ENCODE measurements at places on chromosomes 2 and 18.

DNA sequence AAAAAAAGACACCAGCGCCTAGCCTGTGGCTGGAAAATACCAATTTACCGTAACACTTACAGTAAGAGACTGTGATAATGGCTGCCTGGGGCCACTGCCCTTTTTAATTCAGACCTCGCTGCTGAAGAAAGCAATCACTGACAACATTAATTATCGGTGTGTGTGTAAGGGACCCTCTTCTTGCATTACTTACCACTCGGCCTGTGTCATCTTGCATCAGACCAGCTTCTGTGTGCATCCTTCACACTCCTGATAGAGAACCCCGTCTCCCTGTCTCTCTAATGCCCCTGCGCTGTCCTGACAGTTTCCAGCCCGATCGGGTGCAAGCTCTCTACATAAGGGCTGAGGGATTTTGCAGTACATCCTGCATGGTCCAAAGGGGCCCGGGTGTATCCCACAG lies 124.4 kb downstream of the ZNF516 start:
- DNase-seq = no peak

DNA sequence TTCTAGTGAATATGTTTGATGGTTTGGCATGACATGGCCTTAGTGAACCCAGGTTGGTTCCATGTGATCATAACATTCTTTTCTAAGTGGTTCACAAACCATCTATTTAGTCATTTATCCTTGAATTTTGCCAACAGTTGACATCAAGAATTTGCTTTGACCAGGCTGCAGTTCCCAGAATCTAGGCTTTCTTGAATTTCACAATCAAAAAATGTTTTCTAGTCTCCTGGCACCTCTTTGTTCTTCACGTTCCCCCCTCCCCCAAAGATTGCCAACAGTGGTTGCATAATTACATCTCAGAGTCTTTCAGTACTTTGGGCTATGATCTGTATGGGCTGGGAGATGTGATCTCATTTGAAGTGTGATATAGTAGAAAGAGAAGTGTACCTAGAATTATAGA lies 124.0 kb downstream of the GATA6 start:
- DNase-seq = no peak

- DNase-seq = no peak
Observed at GRCh38 chr18:13309031-13309747, 90.6 kb downstream of the LDLRAD4 start.

DNA sequence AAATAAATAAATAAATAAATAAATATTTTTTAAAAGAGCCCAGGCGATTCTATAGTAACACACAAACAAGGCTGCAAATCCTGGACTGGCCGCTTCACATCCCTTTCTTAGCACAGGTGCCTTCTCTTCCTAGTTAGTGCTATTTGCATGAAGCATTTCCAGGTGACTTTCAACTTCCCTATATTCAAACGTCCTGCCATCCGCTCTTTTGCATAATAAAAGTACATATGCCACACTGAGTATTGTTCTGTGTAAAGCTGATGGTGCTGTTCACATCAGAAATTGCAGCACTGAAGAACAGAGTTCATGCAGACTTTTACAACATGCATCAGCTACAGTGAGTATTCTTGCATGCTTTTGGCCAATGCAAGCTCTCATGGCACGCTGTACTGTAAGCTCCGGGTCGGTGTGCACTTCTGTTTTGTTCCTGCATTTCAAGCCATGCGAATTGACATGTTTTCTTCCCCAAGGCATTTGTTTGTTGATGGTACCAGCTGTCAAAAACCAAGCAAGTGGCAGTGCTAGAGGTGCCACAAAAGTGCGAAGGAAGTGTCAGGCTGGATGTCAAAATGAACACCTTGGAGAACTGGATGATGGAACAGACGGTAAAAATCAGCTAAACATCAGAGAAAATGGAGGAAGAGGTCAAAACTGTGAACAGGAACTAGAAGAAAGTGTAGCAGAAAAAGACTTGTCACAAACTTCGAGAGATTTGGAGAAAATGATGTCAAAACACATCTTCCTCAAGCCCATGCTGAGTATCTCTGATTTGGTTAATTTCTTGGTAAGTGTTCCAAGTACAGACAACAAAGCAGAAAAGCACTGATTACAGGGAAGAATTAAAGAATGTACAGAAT lies 25.5 kb upstream of the CEP68 start:
- DNase-seq = no peak

DNA sequence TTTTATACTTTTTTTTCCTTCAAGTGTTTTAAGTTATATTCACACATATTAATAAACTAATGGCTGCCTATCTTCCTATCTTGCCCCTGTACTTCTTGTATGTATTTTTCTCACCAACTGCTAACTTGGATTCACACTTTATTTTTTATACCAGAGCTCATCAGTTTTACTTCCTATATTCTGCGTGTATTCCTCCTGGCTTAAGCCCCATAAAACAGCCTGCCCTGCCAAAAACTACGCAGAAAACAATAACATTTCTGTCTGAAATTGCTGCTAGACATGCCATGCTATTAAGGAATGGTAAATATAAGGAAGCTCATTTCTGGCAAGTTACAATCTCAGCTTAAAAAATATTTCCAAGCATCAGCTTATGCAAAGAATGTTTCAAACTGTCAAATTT lies 172.3 kb downstream of the UBE2E3 start:
- no peak for DNase-seq

DNA sequence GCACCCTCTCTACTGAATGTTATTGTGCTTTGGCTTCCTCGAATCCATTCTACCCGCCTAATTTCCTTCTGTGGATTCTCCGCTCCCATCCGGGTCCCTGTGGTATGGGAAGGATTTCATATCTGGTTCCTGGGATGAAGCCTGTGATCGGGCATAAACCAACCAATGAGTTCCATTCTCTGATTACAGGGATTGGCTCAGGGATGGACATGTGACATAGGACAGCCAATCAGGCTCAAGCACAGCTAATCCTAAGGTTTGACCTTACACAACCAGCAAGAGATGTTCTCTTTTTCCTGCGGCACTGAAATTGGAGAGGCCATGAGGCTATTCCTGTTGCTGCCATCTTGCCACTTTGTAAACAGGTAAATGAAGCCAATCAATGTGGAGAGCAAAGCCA lies 168.1 kb upstream of the SMAD2 start:
- DNase-seq = no peak

DNA sequence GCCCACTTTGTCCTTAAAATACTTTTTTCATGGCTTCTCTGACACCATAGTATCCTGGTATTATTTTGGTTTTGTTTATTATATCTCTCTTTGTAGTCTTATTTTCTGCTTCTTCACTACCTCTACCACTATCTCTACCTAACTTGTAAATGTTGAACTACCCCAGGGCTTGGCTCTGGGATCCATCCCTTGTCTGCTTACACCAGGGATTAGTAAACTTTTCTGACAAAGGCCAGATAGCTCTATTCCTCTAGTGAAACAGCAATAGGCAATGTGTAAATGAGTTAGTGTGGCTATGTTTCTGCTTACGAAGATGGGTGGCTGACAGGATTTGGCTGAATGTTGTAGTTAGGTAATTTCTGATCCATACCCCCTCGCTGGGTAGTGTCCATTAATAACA lies 76.8 kb downstream of the ZNF407 start:
- no peak for DNase-seq

- DNase-seq = no peak
Observed at GRCh38 chr2:60529136-60529784, 24.2 kb downstream of the BCL11A start.

GRCh38 chr2:173048897-173049661 lies 26.6 kb upstream of the MAP3K20 start:
- no peak for DNase-seq

DNA sequence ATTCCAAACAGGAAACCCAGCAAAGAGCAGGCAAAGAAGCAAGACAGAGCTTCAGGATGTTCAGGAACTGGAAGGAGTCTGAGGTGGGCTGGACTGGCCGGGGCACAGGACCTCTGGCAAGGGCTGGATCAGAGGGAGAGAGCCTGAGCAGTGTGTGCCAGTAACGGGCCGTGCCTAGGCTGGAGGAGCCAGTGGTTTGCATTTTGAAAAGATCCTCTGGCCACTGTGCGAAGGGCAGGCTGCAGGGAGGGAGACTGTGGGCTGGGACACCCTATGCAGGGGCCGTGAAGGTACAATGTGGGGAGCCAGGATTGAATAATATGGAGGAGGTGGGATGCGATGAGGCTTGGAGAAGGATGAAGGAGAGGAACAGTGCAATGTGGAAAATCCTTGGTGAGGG lies 6.2 kb upstream of the SDC1 start:
- DNase-seq = no peak

DNA sequence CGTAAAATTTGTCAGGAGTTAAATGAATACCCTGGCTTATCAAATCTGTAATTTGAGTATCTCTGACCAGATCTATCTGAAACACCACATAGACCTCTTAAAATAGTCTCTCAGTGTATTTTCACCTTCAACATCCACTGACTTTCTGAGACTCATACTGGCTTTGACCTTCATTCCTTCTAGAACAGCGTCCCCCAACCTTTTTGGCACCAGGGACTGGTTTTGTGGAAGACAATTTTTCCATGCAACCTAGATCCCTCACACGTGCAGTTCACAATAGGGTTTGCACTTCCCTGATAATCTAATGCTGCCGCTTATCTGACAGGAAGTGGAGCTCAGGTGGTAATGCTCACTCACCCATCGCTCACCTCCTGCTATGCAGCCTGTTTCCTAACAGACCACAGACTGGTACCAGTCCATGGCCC lies 3.2 kb downstream of the NBAS start:
- no peak for DNase-seq

Measured in HEK293T (cell line).